ENCODE measurements at places on chromosomes 7 and 10.
A peak's percentile ranks its signal among the peaks of the same experiment; 100 is the strongest.

GRCh38 chr10:117946525-117947070 lies 100.1 kb downstream of the RAB11FIP2 start:
- DNase-seq = no peak

DNA sequence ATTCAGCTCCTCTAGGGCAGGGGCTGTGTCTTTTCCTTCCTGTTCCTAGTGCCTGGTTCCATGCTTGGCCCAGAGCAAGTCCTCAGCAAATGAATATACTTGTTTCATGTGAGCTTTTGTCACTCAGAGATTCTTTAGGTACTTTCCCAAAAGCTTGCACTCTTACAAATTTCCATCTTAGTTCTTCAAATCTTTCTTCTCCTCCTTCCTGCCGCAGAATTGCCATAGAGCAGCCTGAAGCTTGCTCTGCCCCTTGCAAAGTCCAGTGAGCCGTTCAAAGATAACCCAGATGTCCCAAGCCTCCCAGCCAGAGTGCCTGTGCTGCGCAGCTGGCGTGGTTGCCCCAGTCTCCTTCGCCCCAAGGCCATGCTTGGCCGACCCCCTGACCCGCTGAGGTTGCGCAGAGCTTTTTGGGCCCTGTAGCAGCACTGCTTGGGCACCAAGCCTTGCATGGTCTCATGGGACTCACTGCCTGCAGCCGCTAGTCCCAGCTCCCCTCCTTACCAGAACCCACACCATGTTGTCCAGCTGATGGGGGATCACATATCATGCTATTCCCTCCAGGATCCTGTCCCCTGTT lies 20.7 kb downstream of the CHST3 start:
- DNase-seq = no peak

GRCh38 chr7:29858191-29858951 lies 52.1 kb downstream of the WIPF3 start:
- DNase-seq = no peak

DNA sequence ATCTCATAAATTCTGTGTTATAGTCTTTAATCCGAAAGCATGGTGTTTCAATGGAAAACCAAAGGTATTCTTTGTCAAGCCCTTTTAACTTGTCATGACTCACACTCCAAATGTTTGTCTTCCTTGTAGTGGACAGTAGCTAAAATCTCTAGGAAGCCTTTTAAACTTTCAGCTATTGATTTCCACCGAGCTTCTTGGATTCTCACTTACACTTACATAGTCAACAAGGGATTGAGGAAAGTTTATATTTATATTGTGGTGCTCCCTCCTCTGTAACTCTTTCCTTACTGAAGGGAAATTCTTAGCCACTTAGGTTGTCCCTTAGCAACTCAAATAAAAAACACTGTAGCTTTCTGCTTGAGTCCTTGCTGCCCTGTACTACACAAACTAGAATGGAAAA lies 31.2 kb upstream of the GPR37 start:
- no peak for DNase-seq

GRCh38 chr10:12063483-12063818 lies 5.3 kb upstream of the DHTKD1 start:
- no peak for DNase-seq

- DNase-seq = no peak
Observed at GRCh38 chr10:71234004-71234894, 21.9 kb downstream of the UNC5B start.

GRCh38 chr7:156437021-156437614 lies 203.5 kb upstream of the RNF32 start:
- DNase-seq = no peak

- no peak for DNase-seq
Observed at GRCh38 chr10:44567471-44567870, 182.6 kb upstream of the CXCL12 start.

- DNase-seq = no peak
Observed at GRCh38 chr10:79028451-79029010, 40.2 kb upstream of the ZMIZ1 start.

DNA sequence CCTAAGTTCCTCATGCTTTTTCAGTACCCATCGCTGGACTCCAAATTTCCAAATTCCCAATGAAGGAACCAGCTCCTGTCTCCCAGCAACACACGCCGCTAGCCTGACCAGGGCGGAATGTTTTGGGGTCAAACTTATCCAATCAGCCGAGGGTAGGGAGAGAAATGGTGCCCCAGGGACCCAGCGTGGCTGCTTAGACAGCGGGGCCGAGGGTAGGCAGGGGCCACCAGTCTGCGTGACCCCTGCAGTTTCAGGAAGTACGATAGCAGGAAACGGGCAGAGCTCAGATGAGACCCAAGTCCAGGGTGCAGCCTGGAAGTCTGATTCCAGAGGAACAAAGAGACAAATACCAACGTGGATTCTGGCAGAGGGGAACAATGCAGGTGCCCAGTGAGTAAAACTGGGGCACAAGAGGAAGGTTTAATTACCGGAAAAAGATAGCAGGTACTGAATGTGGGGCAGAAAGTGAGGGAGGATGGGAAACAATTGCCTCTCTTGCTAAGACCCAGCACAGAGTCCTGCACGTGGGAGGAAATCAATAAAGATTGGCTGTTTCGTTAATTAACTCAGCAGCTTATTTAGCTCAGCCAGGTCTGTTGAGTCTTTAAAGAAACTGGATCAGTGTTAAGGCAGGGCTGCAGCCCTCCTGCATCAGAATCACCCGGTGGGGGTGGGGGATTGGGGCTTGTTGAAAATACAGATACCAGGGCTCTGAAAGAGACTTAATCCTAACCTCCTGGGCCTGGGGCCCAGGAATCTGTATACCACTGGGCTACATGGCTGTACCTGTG lies 50.4 kb upstream of the NFE2L3 start:
- DNase-seq = peak; percentile 43

- peak; percentile 62 for DNase-seq
Observed at GRCh38 chr10:89888321-89889070, 187.1 kb downstream of the KIF20B start.

GRCh38 chr10:33142295-33142694 lies 184.3 kb upstream of the ITGB1 start:
- DNase-seq = no peak

- DNase-seq = no peak
Observed at GRCh38 chr10:5563321-5563961, 38.7 kb downstream of the CALML3 start.

- peak; percentile 53 for DNase-seq
Observed at GRCh38 chr7:149772241-149772955, 990 bp downstream of the ZNF467 start.

- no peak for DNase-seq
Observed at GRCh38 chr7:104933521-104933988, 80.5 kb upstream of the KMT2E start.

GRCh38 chr7:116497708-116498107 lies 1.8 kb upstream of the CAV2 start:
- DNase-seq = no peak

DNA sequence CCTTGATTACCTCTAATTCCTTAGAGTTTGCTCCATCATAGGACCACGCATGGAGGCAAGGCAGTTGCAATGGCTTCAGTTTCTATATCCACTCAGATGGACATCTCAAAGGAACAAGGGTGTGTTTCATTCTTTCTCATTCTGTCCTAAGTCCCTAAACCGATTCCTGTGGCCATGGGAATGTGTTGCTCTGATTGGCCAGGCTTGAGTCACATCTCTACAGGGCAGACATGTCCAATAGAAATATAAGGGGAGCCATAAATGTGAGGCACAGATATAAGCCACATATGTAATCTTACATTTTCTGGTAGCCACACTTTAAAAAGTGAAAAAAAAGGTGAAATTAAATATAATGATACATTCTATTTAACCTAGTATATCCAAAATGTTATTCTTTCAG lies 16.9 kb upstream of the DLD start:
- DNase-seq = no peak

- DNase-seq = no peak
Observed at GRCh38 chr10:12504628-12505027, 155.3 kb downstream of the CAMK1D start.

GRCh38 chr10:95745501-95745900 lies 10.5 kb upstream of the ENTPD1 start:
- DNase-seq = no peak

- DNase-seq = no peak
Observed at GRCh38 chr7:50185208-50185607, 92.2 kb upstream of the ZPBP start.

- DNase-seq = no peak
Observed at GRCh38 chr10:3259499-3259898, 86.9 kb upstream of the PITRM1 start.

GRCh38 chr7:29607889-29608288 lies 44.3 kb downstream of the PRR15 start:
- DNase-seq = no peak

GRCh38 chr10:74207691-74208480 lies 56.9 kb downstream of the ADK start:
- DNase-seq = no peak

DNA sequence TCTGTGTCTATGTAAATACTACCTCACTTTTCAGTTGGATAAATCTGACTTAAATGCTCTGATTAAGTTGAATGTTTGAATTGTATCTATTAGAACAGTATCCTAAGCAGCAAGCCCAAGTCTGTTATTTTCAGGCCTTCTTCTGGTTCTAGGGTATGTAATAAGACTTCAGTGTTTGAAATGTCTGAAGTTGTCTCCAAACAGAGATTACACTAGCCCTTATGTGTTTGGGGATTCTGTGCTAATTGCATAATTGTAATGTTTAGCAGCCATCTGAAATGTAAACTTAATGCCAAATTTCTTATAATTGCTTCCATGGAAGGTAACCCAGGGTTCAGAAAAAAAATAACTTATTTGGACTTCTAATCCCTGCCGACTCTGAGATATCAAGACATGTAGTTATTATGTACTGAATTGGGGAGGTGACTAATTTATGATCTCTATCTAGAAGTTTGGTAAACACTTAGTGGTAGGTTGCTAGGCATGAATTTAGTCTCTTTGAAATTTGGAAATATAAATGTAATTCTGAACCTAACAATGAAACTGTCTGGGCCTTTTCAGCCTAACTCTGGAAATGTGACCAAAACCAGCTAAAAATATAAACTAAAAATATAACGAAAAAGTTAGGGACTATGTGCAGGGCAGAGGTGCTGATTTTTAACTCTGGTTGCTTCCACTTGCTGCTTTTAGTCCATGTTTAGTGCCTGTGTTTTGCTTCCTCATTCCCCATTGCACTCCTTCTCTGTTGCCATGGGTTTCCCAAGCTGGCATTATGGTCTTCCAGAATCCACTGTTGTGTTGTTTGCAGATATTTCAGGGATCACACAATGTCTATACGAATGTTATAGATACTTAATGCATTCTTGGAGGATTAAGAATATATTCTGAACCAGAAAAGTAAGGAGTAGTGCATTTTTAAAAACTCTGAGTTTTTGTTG lies 54.8 kb downstream of the MCU start:
- DNase-seq = no peak

- DNase-seq = no peak
Observed at GRCh38 chr10:121459622-121460453, 138.4 kb downstream of the FGFR2 start.

DNA sequence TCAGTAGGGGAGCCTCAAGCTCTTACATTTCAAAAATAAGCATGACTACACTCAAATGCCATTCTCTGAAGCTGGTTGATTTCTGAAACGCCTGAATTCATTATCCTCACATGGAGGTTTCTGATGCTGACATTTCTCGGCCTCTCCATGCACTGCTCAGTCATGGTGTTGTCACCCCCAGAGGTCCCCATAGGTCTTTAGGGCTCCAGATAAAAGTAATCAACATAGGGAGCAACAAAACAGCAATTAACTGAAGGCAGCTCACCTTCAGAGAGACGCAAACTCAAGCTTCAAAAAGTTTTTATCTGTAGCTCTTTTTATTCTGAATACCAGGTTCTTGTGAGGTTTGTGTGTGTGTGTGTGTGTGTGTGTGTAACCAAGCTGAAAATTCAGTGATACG lies 223.2 kb upstream of the LRRN3 start:
- no peak for DNase-seq

- no peak for DNase-seq
Observed at GRCh38 chr7:148727501-148728278, 29.0 kb downstream of the CUL1 start.

DNA sequence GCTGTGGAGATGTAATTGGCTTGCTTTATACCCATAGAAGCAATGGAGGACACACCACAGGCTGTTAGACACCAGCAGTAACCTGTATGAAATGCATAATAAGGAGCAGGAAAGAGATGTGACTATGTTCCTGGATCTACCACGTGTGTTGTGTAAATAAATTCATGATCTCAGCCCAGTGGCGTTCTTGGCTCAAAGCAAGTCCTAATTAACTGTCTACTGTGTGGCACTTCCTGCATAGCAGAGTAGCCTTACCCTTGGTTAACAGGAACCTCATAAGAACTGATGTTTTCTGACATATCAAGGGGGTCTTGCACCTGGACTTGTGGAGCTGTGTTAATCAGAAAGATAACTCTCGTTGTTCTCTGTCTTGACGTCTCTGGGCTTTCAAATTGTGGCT lies 25.7 kb upstream of the FAM180A start:
- DNase-seq = no peak

GRCh38 chr7:66558201-66558641 lies 70.5 kb upstream of the KCTD7 start:
- DNase-seq = no peak

- DNase-seq = no peak
Observed at GRCh38 chr10:44950326-44951225, 9.0 kb upstream of the RASSF4 start.

DNA sequence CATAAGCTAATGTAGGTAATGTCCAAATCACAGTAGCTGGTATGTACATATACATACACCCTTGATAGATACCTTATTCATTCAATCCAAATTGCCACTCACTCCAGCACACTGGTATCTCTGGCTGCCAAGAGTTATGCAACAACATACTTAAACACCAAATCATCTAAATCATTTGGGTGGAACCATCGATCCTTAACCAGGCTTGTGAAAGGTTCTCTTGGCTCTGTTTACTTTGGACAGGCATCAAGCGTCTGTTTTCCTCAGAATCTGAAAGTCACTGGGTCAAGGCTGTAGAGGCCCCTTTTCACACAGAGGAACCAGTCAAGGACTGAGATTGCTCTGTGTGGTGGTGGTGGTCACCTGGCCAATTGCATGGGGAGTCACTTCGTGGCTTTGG lies 24.6 kb downstream of the JAZF1 start:
- no peak for DNase-seq

- no peak for DNase-seq
Observed at GRCh38 chr7:12317675-12318074, 86.0 kb downstream of the VWDE start.

GRCh38 chr10:101063548-101064414 lies 2.0 kb downstream of the KAZALD1 start:
- DNase-seq = peak; percentile 77

DNA sequence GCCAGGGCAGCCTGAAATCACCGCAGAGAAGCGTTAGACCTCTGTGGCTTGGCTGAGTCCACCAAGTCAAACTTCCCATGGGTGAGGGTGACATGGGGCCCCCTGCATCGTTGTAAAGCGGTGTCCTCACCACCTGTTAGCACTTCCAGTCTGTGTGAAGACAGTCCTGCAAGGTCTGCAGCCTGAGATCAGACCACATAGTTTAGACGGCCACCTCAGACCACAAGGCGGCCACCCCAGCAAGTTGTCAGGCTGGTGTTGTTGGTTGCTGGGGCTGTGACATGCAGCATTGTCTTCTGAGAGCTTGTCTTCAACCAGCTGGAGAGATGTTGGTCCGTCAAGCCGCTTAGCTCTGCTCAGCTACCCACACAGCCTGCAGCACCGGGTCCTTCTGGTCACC lies 44.1 kb upstream of the TARP start:
- DNase-seq = no peak

Data from GDM1 (cell line).